Stimulated activated CD8-positive, alpha-beta memory T cell treated with anti-CD3 and anti-CD28 coated beads, Interleukin-12 subunit alpha, Interleukin-12 subunit beta, amount 100 ng/mL, for 1 hour (primary cell): ENCODE measurements at places on chromosomes 11 and 22.
A peak's percentile ranks its signal among the peaks of the same experiment; 100 is the strongest.

DNA sequence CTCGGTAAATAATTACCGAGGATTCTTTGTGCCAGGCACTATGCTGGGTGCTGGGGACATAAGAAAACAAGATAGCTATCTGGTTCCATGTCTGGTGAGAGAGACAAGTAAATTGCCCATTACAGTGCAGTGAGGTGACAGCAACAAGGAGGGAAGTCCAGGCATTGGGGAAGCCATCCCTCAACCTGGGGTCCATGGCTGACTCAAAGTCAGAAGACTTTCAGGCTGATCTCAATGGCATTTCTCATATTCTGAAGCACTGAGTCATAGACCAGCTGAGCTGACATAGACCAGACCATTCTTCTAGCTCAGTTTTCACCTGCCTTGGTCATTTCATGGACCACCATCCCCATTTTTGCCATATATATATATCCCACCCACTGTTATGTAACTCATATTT, 158.8 kb downstream of the TTC17 start:
- no peak for DNase-seq

GRCh38 chr11:8913961-8914660, 3.1 kb downstream of the AKIP1 start:
- DNase-seq: peak; percentile 14

DNA sequence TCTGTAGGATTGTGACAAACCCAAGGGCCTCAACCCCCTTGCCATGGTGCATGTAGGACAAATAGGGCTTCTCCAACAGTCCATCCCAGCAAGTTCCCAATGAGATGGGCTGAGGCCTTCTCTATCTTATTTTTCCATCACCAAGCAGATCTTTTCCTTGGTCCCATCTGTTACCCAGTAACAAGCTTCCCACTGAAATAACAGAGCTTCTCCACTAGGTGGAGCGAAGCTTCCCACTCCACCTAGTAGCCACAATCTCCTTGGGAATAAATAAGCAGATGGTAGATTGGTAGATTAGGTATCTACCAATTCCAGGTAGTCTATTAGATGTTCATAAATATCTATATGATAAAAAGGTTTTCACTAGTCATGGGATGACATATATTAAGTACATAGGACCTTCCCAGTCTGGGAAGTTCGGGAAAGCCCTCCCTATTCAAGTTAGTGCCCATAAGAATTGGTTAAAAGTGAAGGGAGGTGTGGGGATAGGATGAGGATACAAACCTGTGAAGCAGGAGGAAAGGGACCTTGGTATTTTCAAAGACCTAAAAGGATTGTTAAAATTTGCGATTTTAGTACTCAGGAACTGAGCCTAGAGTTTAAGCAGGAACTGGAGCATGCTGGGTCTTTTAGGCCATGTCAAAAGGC, 5.9 kb upstream of the OR52L1 start:
- DNase-seq: no peak

- no peak for DNase-seq
Observed at GRCh38 chr22:34842630-34843029, 223.3 kb upstream of the ISX start.

GRCh38 chr11:130606178-130606577, 157.7 kb downstream of the ADAMTS15 start:
- DNase-seq: no peak

GRCh38 chr22:38870791-38871359, 1.1 kb downstream of the CBX6 start:
- no peak for DNase-seq
